Tongue (tissue), 3 donors: ENCODE measurements at places on chromosomes 16 and 17. TPM values are rescaled to one million over a fixed set of nuclear protein-coding genes. Genes with fewer than 3 reads are reported as not detected.

The ADGRG3 gene
- total RNA-seq: 0.92 TPM

The GAS2L2 gene
- total RNA-seq: not detected

The CFAP52 gene
- total RNA-seq: not detected

The TEX14 gene
- total RNA-seq: under 0.01 TPM

The DRC3 gene
- 0.82 TPM for total RNA-seq

The LRRC37A gene
- total RNA-seq: 1.2 TPM

The WNK4 gene
- total RNA-seq: not detected

The DPEP3 gene
- not detected for total RNA-seq

The SLC16A3 gene
- 142 TPM for total RNA-seq

The SPHK1 gene
- 6.5 TPM for total RNA-seq
